ENCODE measurements at places on chromosomes 3 and 15.

- DNase-seq: no peak
Measured at GRCh38 chr3:1117843-1118473, 25.1 kb downstream of the CNTN6 start.

DNA sequence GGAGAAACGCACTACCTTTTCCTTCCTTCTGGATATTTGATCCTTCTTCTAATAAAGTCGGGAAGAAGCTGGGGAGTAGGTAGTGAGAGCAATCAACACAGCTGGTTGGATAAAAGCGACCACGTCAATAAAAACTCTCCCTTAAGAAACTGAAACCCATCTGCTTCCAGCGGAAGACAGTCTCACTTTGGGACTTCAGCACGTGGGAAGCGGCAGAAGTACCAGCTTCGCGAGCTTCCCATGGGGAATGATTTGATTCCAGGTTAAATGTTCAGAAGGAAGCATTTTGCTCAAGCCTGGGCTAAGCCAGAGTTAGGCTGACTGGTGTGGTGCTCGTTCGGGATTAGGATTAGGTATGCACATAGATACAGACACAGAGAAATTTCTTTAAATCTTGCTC lies 262.3 kb upstream of the LYSMD4 start:
- no peak for DNase-seq

- no peak for DNase-seq
Measured at GRCh38 chr3:185337231-185337816, 25.6 kb upstream of the MAP3K13 start.

DNA sequence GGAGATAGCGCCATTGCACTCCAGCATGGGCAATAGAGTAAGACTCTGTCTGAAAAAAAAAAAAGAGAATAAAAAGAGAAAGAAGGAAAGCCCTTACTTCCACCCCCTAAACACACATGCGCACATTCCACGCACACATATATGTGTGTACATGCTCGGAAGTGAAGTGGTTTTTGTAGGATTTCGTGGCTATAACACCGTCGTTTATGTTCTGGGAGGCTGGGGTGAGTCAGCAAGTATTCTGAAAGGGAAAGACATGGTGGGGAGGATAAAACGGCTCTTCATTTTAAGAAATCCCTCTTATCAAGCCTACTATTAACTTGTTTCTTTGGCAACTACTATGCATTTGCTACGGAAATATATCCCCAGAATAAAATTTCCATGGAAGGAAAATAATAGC lies 422.8 kb upstream of the TBL1XR1 start:
- no peak for DNase-seq

DNA sequence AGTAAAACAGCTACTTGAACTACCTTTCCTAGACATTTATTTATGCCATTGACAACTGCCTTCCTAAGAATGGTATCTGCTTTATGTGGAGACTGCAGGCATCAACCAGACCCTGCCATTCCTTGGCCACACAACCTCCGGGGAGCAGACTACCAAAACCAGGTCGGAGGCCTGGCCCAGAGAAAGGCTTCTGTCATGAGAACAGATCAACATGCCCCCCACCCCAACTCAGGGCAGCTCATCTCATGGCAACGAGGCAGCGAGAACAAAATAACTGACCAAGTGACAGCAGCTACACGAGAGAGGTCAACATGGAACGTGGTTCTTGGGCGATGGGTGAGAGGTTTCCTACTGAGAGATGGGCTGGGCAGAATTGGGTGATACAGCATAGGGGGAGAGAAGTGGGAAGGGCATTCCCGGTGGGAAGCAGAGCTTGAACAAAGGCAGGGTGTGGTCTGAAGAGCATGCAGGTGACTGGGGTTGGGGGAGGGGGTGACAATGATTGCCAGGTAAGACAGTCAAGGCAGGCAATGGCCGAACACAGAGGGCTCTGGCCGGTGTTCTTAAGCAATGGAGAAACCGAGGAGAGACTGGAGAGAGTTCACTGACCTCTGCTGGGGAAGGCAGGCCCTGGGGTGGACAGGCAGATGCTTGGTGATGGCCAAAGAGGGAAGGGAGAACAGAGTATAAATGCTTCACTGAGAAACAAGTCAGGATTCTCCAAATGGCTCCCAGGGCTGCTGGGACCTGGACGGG lies 33.9 kb downstream of the CCDC12 start:
- no peak for DNase-seq

DNA sequence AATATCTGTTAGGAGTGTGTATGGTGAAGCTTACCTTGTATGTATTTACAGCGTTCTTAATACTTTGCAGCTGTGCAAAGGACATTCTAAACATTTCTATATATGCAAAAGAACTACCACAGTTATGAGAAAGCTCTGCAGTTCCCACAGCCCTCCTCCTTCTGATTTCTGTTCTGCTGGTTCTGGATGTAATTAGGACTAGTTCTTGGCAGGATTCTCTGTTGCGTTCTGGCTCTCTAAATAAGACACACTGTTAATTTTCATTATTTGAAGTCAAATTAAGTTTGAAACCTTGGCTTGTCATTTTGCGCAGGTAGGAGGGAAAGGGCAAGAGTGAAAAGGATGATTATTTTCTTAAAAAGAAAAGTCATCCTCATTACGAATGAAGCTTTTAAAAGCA lies 76.4 kb downstream of the FNDC3B start:
- DNase-seq: no peak

DNA sequence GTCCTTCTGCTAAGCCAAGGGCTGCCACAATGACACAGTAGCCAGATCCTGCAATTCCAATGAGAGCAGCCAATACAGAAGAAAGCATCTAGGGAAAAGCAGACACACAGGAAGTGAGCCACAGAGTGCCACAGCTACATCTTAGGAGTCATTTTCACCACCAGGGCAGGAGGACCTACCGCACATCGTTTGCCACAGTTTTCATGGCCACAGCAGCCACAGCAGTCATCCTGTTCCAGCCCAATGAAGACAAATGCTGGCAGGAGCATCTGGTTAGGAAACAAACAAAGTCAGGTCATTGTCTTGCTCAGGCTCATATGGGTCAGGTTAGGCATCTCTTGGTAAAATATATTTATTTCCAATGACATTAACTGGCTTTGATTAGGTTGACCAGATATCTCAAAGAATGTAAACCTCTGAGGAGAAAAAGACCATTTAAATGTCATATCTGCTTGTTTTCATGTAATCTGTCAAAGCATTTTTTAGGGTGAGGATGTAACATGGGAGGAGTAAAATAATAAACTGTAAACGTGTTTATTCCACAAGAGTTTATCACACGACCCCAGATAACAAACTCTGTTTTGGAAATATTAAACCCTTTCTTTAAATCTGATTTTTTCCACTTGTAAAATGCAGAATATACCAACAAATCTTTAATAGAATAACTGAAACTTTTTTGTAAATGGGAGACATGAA lies 1.8 kb downstream of the TM4SF1 start:
- no peak for DNase-seq

GRCh38 chr3:160860346-160860745 lies 104.3 kb downstream of the PPM1L start:
- no peak for DNase-seq

GRCh38 chr3:89154416-89154815 lies 47.0 kb downstream of the EPHA3 start:
- DNase-seq: no peak

GRCh38 chr3:151410891-151411559 lies 26.5 kb upstream of the P2RY12 start:
- no peak for DNase-seq

GRCh38 chr15:85771781-85772445 lies 22.8 kb downstream of the KLHL25 start:
- peak; percentile 82 for DNase-seq

DNA sequence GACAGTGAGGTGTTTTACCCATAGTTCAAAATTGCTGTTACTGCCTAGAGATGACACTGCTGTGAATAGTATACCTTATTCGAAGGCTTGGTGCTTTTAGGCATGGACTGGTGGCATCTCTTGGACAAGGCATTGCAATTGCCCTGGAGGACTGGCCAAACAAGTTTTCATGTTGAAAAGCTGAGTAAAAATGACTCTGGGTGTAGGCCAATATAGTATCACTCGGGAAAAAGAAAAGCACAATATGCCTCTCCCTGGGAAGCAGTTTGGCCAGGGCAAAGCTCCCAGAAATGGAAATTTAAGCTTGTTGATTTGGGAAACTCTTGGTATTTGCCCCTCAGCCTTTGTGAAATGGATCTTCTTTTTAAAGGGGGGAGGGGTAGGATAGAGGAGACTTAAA lies 54.8 kb downstream of the ZNF609 start:
- DNase-seq: no peak

DNA sequence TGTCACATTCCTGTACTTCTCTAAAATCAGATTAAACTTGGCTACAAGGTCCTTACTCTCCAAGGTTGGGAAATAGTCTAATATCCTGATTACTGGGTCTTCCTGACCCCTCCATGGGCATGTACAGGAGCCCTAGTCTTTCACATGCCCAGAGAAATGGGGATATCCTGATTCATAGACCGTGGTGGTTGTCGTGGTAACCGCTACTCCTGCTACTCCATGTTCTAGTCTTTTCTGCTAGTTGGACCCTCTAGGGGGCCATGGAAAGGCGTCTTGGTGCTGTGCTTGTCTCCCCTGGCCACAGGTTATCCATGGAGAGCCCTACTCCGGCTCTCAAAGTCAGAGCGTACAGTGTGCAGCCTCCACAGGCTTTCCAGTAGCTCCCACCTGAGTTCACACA lies 13.1 kb upstream of the ZBTB38 start:
- no peak for DNase-seq

GRCh38 chr3:171586274-171586673 lies 126.1 kb upstream of the TNIK start:
- no peak for DNase-seq

DNA sequence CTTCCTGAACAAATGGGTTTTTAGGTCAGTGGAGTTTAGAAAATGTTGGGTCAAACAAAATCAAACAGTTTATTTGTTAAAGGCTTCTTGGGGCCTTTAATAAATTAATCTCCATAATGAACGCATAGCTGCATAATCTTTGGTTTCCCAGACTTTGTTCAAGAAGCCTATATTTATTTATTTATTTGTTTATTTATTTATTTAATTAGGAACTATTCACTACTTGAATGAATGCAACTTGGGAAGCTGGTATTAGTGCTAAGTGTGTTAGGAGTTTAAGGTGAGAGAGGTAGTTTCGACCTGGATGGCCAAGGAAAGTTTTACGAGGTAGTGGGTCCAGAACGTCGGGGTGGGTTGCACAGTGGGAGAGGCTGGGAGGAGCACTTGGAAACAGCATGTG lies 281.9 kb upstream of the C2CD4B start:
- no peak for DNase-seq

- DNase-seq: no peak
Measured at GRCh38 chr3:8869613-8870012, 93.7 kb downstream of the RAD18 start.

GRCh38 chr15:77144026-77144425 lies 73.1 kb upstream of the TSPAN3 start:
- no peak for DNase-seq

DNA sequence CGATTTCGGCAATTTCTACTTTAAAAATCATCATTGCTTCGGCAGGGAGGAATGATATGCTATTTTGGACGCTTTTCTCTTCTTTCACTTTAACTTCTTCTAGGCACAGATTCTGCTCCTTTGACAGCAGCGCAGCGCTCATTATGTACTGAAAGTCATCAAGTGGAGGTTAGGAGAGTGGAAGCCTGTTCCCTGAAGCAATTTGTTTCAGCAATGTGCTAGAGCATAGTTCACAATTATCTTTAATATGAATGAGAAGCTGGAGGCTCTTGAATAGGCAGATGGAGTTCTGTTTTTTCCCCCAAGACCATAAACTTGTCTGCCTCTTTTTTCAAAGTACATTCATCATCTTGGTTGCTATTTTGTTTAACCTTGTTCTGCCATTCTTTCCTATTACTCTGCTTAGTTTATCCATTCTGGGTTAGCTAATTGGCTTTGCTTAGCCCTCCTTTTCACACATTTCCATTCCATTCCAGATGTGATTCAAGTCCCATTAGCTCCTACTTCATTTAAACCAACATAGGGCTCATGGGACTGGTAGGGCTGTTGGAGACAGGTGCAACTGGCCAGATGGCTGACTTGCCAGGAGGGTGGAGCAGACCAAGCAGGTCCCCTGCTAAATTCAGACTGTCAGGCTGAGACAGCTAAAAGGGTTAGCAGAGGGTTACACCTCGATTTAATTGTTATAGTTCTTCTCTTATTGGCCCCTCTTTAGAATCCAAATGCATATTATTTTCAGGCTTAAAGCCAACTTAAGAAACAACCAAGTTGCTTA lies 534.7 kb upstream of the CBLB start:
- no peak for DNase-seq

DNA sequence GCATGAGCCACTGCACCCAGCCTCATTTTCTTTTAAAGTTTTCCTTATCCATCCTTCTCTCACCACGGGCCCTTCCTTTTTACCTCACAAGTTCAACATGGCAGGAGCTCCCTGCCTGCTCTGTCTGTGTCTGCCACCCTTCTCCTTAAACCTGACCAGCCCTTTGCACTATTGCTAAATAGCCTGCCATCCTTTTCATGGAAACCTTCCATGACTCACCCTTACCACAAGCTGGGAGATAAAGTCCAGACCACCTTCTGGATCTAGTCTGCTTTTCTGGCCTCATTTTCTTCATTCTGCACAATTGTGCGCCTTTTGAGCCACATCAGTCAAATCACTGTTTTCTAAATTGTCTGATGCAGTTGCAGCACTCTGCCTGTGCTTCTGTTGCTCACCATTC lies 8.9 kb downstream of the PARP14 start:
- no peak for DNase-seq

GRCh38 chr3:50850639-50851511 lies 176.1 kb downstream of the DOCK3 start:
- no peak for DNase-seq

GRCh38 chr15:40368719-40369473 lies 10.9 kb downstream of the DISP2 start:
- DNase-seq: peak; percentile 61

DNA sequence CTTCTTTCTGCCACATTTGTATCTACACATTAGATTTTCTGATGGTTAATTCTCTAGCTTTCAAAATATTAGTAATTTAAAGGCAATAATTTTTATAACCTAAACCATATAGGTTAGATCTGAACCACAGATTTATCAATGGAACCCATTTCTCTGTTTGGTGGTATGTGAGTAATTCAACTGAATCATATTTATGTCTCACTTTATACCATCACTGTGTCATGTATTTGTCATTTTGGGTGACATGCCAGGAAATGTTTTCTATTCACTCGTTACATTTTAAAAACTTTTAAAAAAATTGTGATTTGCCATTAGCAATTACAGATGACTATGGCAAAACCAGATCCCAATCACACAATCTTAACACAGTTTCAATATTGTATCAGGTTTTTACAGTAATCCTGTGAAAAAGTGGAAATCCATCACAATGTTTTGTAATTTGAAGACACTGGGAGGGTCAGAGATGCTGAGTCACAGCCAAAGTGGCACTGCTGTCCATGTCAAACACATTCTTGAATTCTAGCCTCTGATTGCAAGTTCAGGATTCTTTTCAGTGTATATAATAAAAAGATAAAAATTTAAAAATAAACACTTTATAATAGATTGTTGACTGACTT lies 356.0 kb upstream of the RBMS3 start:
- no peak for DNase-seq

Measured in tibial artery (tissue), 4 donors.